CD4-positive, alpha-beta T cell treated with Interleukin-10 for 1 hour (primary cell): ENCODE measurements at places on chromosomes 1 and 21.

DNA sequence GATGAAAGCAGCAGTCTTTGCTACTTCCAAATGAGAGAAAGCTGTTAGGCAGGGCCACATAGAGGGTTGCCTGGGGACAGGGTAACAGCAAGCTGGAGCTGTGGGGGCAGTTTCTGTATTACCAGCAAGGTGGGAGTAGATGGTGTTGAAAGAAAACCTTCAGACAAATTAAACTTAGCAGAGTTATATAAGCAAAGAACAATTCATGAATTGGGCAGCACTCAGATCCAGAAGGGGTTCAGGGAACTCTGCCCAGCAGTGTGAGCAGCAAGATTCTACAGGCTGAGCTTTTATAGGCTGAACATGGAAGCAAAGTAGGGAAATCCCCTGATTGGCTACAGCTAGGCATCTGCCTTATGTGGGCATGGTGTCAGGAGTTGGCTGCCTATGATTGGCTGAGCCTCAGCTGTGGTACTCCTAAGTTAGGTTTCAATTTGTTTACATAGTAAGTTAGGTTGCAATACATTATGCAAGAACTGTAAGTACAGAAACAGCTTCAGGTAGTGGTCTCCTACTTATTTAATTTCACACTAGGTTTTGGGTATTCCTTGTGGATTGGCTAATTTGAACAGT is 64.1 kb upstream of the TMPRSS2 start:
- DNase-seq = no peak

DNA sequence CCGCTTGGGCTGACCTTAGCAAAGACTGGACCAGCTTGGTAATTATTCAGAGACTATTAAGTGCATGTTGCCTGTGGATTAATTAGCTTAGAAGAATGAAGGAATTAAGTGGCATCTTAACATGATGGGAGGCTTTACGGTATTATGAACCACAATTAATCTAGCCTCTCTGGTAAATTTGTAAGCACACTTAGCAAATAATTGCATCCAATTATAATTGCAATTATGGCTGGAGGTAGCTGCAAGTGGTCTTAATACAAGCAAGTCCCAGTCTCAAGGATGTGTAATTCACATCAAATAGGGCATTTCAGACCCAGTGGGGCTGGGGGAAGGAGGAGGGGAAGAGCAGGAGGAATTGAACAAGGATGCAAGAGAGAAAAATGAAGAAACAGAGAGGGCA is 151.6 kb downstream of the CNIH3 start:
- no peak for DNase-seq

- no peak for DNase-seq
These were observed 125.4 kb upstream of the USP25 start for GRCh38 chr21:15604413-15604812.

GRCh38 chr1:154843636-154844296 is 26.3 kb downstream of the KCNN3 start:
- no peak for DNase-seq

GRCh38 chr1:10429868-10430215 is 391 bp upstream of the CENPS start:
- no peak for DNase-seq
